Activated naive CD8-positive, alpha-beta T cell treated with anti-CD3 and anti-CD28 coated beads for 36 hours (primary cell): ENCODE measurements at places on chromosomes 7 and 10.

DNA sequence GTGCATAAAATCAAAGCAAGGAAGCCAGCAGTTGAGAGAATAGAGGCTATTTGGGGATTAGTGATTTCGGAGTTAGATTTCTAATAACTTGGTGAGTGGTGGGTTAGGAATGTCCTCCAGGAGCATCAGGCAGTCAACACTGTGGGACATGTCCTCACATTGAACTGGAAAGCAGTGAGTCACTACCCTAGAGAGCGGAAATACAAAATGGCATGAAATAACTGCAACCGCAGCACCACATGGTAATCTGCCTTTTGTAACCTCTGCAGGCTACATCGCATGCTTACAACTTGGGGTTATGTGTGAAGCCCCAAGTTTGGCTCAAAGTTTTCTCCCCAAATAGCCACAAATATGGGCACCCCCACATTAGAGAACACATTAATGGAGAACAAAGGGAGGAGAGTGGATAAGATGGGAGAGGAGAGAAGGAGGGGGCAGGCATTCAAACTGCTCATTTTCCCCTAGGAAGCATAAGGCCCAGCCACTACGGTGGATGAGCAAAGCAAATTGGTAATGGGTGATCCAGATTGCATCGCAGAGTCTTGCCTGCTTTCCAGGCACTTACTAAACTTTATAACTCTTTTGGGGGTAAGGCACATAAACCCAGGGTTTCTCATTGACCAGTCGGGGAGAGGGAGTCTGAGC is 22.0 kb upstream of the SLF2 start:
- DNase-seq: no peak

DNA sequence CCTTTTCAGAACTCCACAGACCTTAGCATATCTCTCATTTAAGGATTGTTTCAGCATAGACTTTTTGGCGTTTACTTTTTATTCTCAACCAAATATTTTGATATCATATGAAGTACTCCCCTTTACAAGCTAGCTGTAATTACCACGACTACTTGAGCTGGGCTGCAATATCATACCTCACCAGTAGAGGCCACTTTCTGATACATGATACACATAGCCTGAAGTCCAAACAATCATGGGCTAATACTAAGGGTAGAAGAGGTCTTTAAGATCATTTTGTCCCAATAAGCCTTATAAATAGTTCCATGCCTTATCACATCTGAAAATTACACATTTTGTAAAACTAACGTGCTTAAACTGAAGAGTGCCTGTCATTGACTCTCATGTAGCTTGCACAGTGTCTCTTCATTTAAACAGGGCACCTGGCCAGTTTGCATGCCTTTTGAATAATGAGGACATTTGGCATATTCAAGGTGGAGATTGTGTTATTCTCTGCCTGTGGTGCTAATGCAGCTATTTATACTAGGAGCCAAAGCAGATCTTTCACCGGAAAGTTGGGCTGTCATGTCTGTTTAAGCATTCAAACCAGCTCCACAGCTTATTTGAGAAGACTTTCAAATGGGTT is 403.7 kb upstream of the ZMIZ1 start:
- no peak for DNase-seq

DNA sequence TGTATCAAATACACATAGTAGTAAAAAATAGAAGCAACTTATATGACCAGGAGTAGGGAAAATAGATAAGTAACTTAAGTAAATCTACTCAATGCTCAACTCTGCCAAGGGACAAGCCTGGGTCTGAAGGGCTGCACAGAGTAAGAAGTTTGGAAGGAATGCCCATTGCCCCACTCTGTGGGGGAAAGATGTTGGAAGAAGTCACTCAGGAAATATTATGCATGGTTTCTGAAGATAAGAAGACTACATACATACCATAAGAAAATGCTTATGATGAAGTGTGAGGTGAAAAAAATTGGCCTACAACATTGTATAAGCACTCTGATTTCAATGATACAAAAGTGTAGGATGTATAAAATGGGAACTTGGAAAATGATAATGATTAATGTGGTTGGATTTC is 54.0 kb downstream of the LAMB4 start:
- DNase-seq: no peak

- peak; percentile 24 for DNase-seq
Measured at GRCh38 chr10:44968091-44968490, 8.5 kb downstream of the RASSF4 start.

DNA sequence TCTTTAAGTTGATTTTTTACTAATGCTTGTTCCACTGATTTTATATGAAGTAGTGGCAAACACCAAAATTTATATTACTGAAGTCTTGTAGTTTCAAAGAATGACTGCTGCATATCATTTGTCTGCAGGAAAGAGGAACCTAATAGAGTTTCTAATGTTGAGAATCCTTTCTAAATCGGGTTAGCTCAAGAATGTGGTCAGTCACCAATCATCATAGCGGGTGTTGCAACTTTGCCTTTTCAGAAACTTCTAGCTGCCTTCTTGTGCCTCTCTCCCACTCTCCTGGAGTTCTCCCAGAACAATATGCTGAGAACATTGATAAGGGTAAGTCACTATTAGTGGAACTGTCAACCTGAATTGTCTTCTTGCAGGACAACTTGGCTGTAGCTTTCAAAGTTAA is 524.8 kb upstream of the SORCS1 start:
- no peak for DNase-seq

DNA sequence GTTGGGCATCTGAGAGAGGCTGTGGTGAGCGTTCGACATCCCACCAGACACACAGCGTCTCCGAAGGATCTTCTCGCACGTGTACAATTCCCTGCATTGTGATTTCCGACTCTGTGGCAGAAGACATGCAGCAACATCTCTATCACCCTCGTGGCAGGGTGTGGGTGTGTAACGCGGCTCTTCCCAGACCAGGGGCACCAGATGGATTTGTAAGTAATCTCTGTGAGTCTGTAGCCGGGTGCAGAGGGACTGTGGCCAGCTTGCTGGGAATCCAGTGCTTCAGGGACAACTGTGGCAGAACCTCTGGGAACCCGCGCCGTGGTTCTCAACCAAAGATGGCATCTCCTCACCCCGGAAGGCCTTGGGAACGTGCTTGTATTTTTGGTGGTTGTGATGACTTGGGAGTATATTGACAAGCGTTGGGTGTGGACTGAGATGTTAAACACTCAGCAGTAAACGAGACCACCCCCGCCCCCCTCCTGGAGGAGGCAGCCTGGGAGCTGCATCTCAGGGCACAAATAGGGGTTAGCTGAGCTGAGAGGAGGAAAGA is 21.2 kb downstream of the FOXL3 start:
- DNase-seq: no peak

DNA sequence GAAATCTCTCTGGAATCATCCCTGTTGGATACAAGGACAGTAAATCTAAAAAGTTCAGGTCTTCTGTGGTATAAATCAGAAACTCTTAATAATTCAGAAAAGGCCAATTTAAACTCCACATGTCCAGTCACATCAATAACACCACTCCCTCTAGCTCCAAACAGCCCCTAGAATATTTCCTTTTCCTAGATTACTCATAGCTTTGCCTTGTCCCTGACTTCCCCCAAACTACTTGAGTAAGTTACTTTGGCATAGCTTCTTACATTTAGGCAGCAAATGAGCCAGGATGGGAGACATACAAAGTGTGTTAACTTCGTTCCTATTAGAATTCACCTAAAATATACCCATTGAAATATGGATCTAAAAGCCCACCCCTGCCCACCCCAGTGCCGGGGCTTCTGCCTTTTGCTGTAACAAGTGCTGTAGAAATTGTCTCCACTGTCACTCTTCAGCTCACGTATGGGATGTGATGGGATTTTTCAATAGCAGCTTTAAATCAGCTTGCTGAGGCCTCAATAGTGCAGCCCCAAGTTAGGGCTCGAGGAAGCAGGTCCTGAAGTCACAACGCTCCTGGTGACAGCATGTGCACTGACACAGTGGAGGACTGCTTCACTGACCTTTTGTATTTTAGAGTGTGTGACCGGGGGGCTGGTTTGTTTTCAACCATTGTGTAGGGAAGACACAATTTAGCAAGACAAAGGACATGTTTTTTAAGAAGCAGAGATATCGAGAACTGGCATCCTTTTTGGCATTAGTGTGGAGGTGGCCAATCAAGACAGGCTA is 218.2 kb upstream of the KMT2E start:
- DNase-seq: no peak

- no peak for DNase-seq
Measured at GRCh38 chr10:48476279-48476982, 128.4 kb downstream of the ARHGAP22 start.

- no peak for DNase-seq
Measured at GRCh38 chr7:100568176-100568895, 5.4 kb downstream of the SAP25 start.

DNA sequence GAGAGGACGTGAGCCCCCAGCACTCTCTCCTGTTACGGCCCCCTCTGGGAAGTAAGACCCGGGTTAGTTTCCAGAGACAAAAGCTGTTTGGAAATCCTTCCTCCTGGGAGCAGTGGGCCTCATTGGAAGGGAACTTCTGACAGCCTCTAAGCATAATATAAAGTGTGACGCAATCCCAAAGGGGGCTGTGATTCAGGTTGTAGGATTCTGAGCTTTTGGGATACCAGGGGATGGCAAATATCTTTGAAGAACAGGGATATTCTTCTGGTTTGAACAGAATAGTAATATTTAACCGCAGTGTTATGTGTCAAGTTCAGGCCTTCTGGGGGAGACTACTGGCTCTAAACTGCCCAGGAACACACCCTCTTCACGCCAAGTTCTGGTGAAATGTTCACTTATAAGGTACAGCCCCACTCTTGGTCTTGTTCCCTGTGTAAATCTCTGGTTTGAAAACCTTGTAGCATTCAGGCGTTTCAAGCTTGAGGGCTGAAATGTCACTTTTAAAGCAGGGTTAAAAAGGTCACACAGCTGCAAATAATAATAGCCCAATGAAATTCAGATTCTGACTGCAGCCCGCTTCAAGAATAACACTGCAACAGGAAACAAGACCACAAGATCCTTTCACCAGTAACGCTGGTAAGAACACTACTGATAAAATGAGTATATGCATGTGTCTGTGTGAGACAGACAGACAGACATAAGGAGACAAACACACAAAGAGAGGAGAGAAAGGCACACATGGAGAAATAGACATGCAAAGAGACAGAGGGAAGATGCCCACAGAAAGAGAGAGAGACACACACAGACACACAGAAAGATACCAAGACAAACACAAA is 69.0 kb downstream of the CREB5 start:
- no peak for DNase-seq
